ENCODE measurements at places on chromosomes 7 and 10. TPM values are rescaled to one million over a fixed set of nuclear protein-coding genes. Genes with fewer than 3 reads are reported as not detected.

- H3K4me1 ChIP-seq = no peaks in the 10 kb centered on the region
- H3K36me3 ChIP-seq = no peaks in the 10 kb centered on the region
- H3K27me3 ChIP-seq = peaks cover 2% of the 10 kb centered on the region
Measured at GRCh38 chr7:113159746-113160339, 41.5 kb upstream of the SMIM30 start.

GRCh38 chr7:90626013-90626412, 29.9 kb downstream of the CDK14 start:
- peak overlapping the region; percentile 76 for H3K27ac ChIP-seq
- peak overlapping the region; percentile 70 for H3K4me3 ChIP-seq
- no peaks in the 10 kb centered on the region for H3K27me3 ChIP-seq
- H3K4me1 ChIP-seq = peaks cover 56% of the 10 kb centered on the region

GRCh38 chr7:91789558-91789957, 90.9 kb downstream of the MTERF1 start:
- no peak for DNase-seq
- H3K4me1 ChIP-seq = no peaks in the 10 kb centered on the region
- H3K36me3 ChIP-seq = no peaks in the 10 kb centered on the region
- H3K4me3 ChIP-seq = no peak overlapping the region
- H3K27me3 ChIP-seq = no peaks in the 10 kb centered on the region

ANXA8 gene
- not detected for total RNA-seq

DNA sequence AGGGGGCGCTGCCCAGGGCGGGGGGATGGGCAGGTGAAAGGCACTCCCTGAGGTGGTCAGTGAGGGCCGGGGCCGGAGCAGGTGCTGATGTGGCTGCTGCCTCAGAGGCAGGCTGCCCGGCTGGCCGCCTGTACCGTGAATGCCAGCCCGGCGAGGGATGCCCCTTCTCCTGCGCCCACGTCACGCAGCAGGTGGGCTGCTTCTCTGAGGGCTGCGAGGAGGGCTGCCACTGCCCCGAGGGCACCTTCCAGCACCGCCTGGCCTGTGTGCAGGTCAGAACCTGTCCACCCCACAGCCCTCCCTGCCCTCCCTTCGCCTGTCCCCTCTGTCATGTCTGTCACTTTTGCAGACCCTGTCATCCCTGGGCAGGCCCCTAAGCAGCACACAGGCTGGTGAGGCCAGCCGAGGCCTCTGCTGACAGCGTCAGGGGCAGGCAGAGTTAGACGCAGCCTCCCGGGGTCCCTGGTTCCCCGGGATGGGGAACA, 21.9 kb upstream of the ZNF862 start:
- H3K4me1 ChIP-seq = no peaks in the 10 kb centered on the region
- no peaks in the 10 kb centered on the region for H3K36me3 ChIP-seq
- DNase-seq = no peak
- no peak overlapping the region for H3K27ac ChIP-seq
- peaks cover 4% of the 10 kb centered on the region for H3K27me3 ChIP-seq

DNA sequence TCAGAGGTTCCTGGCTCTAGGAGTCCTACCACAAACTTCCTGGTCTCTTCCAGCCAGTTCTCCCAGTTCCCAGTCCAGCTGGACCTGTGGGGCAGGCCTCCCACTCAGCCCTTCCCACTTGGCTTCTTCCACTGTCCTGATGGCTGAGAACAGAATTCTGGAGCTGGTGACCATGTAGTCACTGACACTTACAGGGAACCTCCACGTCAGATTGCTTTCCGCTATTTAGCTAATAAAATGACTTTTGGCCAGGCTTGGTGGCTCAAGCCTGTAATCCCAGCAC, 63.5 kb upstream of the ZRANB1 start:
- no peak overlapping the region for H3K4me3 ChIP-seq
- no peak for DNase-seq
- no peak overlapping the region for H3K27ac ChIP-seq
- H3K27me3 ChIP-seq = peaks cover 2% of the 10 kb centered on the region
- H3K4me1 ChIP-seq = no peaks in the 10 kb centered on the region

GRB10 gene
- total RNA-seq = 182 TPM
